ENCODE measurements at places on chromosomes 6 and 20.

GRCh38 chr6:141033101-141033500 is 1099.6 kb upstream of the GJE1 start:
- no peak for DNase-seq

DNA sequence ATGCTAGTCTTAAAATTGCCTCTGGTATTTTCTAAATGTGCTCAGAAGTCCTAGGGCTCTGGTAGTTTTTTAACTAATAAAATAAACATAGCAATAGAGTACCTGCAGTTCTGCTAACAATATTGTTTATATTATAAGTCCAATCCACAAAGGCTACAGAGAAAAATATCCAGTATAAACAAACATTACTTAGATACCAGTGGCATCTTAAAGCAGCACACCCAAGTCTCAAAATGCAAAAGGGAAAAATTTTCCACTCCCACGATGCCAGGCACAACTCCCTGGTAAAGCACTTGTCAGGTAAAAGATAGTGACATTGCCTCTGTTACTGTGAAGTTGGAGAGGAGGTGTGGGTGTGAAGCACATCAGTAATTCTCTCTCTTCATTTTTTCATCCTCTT is 123.3 kb downstream of the OGFRL1 start:
- DNase-seq, result no peak

DNA sequence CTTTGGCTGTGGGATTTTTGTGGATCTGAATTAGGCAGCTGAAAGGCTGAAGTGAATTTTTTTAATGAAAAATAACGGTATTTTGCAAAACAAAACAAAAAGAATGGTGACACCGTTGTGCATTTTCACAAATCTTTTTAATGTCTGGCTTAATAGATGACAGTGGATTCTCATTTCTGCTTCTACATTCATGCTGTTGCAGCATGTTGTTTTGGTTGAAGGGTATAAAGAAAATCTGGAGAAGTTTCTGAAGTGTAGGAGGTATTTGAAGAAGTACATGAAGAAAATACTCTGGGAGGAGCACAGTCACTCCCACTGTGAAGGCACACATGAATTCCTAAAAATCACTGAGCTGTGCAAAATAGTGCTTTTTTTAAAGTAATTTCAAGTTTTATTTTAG is 3.1 kb upstream of the MAP3K5 start:
- no peak for DNase-seq

GRCh38 chr6:157454762-157455714 is 74.0 kb downstream of the ZDHHC14 start:
- DNase-seq, result no peak

DNA sequence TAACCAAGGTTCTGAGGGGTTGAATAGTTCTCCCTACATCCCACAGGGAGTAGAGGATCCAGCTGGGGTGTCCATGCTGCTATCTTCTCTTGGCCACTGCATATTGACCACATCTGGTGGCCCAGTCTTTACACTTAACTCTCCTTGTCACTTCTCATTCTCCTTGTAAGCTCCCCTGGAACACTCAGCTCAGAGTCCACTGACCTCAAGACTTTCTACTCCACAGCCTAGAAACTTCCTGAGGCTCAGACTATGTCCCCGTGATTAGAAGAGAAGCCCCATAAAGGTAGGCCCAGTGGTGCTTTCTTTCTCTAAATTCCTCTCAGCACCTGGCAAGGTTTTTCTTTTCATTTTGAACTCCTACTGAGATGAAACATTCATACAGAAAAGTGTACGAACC is 13.3 kb upstream of the ZFAND3 start:
- DNase-seq, result no peak

GRCh38 chr6:118677193-118677592 is 25.8 kb upstream of the CEP85L start:
- no peak for DNase-seq

- no peak for DNase-seq
These were observed 69.3 kb downstream of the ALDH8A1 start for GRCh38 chr6:134880487-134881190.

DNA sequence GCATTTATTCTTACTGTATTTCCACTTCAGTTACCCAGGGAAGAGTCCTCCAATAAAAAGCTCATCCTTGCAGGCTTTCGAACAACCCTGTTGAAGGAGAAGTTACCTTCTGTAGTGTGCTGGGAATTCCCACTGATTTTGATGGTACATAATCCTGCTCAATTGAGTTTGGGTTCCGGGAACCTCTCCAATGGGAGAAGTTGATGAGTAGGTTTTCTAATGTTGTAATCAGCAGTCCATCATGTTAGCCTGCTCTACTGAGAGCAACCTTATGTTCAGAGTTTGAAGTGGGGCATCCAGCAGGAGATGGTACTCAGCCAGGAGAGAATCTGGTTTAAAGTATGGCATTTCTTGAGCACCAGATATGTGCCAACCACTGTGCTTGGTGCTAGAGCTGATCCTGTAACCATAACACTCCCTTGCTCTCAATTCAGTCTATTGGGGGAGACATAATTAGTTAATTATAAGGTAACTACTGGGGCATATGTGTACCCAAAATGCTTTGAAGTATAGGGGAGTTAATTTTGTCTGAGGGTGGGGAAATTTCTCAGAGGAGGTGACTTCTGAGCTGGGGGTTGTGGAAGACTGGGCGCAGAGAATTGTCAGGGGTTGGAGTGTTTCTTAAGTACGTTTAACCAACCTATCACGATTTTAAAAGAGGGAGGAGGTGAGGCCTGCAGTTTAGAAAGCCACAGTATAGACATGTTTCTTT is 2.1 kb downstream of the TOP1 start:
- DNase-seq, result no peak

- DNase-seq, result no peak
These were observed 266.5 kb upstream of the QKI start for GRCh38 chr6:163147994-163148393.

DNA sequence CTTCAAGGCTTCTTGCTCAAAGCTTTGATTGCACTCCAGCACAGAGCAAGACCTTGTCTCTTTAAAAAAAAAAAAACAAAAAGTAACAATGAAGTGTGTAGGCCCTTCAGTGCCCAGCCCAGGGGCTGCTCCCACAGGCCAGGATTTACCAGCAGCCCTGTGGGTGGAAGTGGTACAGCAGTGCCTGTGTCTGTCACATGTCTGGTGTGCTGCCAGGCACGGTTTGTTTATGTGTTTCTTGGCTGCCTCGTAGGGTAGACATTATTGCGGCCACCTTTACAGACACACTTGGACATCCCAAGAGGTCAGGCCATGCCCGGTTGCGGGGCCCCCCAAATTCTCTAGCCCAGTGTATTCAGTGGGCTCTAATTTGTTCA is 12.7 kb downstream of the DYNLRB1 start:
- DNase-seq, result no peak

DNA sequence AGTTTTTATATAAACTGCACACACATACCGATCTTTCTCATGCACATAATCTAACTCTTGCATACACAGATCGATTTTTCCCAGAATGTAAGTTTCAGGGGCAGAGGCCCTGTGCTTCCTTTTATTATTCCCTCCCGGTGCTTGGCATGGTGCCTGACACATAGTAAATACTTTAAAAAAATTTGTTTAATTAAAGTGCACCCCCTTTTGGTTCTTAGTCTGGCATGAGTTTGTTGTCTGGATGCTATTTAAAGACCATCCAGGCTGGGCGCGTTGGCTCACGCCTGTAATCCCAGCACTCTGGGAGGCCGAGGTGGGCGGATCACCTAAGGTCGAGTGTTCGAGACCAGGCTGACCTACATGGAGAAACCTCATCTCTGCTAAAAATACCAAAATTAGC is 5.4 kb upstream of the DEK start:
- no peak for DNase-seq

DNA sequence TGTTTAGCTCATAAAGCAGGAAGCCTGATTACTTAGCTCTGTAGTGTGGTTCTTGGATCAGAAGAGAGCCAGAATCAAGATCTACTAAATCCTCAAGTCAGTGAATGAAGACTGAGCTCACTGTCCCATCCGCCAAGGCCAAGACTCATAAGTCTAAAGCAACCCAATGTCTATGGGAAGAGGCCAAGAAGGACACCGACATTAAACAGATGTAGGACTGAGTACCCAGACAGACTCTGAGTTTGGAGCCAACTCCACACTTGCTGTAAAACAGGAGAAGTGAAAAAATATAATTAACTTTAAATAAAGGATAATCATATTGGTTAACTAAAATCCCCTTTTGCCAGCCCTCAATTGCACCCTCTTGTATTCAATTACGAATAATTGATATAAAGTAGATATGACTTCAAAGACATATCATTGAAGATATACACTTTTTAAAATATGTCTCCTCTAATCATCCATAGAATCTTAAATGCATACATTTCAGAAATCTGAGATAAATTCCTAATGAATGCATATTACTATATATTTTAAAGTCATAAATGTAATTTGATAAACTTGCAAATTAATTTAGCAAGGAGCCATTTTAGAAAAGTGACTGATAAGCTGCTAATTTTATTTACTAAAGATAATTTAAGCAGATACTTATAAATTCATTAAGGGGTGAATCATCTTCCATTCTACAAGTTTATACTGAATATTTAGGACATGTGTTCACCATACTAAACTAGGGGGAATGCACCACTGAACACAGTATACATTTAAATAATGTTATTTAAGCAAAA is 617.0 kb upstream of the ARID1B start:
- DNase-seq, result no peak

- DNase-seq, result no peak
These were observed 65.9 kb downstream of the AIG1 start for GRCh38 chr6:143126574-143126941.

Data from effector memory CD4-positive, alpha-beta T cell (primary cell).